Glomerular endothelial cell (primary cell): ENCODE measurements at places on chromosomes 7 and 10. TPM values are rescaled to one million over a fixed set of nuclear protein-coding genes. Genes with fewer than 3 reads are reported as not detected.

GRCh38 chr7:133349101-133349500, 96.2 kb downstream of the EXOC4 start:
- DNase-seq, result no peak

Gene IPMK
- total RNA-seq, result 7.5 and 9.1 TPM in 2 replicates

- DNase-seq, result no peak
Observed at GRCh38 chr7:117673367-117673766, 193.5 kb downstream of the CFTR start.

DNA sequence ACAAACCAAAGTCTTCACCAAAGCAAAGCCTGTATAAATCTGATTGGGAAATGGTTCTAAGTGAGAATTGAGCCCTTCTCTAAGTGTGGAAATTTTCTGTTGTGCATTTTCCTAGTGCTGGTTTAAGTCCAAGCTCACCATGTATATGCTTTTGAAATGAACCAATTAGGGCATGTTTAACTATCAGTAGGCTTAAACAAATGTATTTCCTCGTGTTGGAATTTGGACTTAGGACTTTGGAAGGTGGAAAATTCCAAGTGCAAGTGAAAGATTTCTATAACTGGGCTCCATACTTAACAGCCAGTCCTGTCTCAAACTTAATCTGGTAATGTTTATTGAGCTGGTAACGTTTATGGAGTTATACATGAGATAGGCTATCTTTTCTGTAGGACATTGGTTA, 28.5 kb downstream of the CCNY start:
- DNase-seq, result no peak

DNA sequence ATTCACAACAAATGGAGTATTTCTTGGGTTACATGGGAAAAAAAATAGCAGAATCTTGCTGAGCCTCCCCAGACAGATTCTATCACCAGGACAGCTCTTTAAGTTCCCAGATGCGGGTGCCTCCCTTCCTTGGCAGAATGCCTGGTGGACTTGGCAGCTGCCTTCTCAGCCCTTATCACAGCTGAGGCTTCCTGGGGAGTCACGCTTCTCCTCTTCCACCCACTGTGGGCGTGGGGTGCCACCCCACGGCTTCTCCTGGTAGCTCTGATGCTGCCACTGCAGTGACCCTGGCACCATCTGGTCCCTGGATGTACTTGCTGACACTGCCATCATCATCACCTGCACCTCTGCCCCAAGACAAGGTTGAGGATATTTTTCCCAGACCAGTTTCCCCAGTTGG, 16.2 kb upstream of the NME8 start:
- DNase-seq, result no peak

GRCh38 chr7:82542665-82543064, 99.1 kb upstream of the CACNA2D1 start:
- DNase-seq, result peak; percentile 27

Gene NYAP1
- total RNA-seq, result 2.5 and 3.6 TPM in 2 replicates

Gene SPDYE16
- 0.24 TPM in 1 of 2 replicates, not detected in the other for total RNA-seq

- DNase-seq, result no peak
Observed at GRCh38 chr10:35470925-35471315, 134.2 kb upstream of the GJD4 start.

Gene TRRAP
- total RNA-seq, result 31.4 and 43.4 TPM in 2 replicates

Gene TDRD1
- total RNA-seq, result 0.06 TPM in 1 of 2 replicates, not detected in the other

DNA sequence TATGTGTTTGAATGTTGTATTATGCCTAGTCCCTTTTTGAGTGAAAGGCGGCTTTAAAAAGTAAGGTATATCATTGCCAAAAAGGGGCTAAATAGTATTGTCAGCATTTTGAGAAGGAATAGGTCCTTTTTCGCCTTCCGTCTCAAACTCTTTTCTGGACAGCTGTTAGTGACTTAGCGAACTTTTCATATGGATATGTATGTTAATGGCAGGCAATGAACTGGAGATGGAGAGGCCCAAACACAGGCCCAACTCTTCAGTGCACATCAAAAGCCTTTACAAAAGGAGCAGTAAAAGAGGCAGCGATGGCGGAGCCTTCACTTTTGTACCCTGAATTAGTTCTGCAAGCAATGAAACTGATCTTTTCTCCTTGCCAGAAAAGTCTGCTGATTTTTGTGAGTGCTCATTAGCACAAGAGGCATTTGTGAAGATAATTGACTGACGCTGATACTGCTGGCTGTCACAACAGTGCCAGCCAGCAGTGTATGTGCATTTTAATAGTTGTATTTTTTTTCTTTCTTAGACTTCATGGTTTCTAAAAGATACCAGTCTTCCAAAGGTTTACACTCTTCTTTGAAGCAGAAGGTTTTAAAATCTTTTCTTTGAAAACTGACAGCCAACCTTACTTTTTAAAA, 243.7 kb upstream of the SP8 start:
- DNase-seq, result no peak

GRCh38 chr10:24866604-24867583, 85.5 kb downstream of the PRTFDC1 start:
- no peak for DNase-seq

GRCh38 chr10:101146392-101147251, 15.5 kb downstream of the TLX1 start:
- no peak for DNase-seq

DNA sequence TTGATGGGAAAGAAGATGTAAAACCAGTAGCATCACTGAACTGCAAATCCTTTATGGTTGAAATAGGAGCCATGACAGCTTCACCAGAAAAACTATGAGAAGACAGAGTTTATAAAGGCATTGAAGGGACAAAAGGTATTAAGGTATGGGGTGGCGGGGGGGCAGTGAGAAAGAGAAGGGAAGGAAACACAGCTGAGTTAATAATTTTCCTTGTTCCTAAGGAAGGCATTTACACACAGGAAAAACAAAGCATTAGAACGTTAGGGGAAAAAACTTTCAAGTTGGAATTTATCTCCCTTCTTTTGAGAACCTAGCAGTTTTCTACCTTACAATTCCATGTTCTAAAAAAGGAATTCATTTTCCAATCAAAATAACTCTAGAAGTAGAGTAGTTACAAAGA, 4.4 kb downstream of the LARP4B start:
- DNase-seq, result no peak

Gene NPSR1
- total RNA-seq, result not detected in 2 replicates

- no peak for DNase-seq
Observed at GRCh38 chr10:129030603-129030895, 436.5 kb upstream of the MGMT start.

DNA sequence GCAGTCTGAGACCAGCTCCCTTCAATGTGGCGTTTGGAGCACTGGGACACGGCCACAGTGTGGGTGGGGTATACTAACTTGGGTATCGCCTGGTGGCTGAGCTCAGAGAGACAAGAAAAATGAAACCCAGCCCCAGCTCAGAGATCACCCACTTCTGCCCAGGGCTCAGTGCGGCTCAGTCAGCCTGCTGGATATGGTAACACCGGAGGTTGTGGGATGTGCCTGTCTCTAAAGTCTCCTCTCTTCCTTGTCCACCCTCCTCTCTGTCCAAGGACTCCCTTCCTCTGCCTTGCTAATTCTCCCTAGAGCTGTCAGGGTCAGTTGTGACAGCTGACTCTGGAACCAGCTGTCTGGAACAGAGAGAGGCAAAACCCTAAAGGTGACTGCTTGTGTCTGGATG, 149.1 kb downstream of the PTPN20 start:
- no peak for DNase-seq

- DNase-seq, result no peak
Observed at GRCh38 chr7:44073664-44074348, 8.4 kb upstream of the PGAM2 start.
